CD4-positive, alpha-beta T cell treated with Interleukin-21 for 1 hour (primary cell): ENCODE measurements at places on chromosomes 13 and 19.

GRCh38 chr13:87669379-87669978 is 1.7 kb upstream of the SLITRK5 start:
- no peak for DNase-seq

GRCh38 chr19:38211151-38211591 is 12.9 kb downstream of the DPF1 start:
- DNase-seq: no peak

DNA sequence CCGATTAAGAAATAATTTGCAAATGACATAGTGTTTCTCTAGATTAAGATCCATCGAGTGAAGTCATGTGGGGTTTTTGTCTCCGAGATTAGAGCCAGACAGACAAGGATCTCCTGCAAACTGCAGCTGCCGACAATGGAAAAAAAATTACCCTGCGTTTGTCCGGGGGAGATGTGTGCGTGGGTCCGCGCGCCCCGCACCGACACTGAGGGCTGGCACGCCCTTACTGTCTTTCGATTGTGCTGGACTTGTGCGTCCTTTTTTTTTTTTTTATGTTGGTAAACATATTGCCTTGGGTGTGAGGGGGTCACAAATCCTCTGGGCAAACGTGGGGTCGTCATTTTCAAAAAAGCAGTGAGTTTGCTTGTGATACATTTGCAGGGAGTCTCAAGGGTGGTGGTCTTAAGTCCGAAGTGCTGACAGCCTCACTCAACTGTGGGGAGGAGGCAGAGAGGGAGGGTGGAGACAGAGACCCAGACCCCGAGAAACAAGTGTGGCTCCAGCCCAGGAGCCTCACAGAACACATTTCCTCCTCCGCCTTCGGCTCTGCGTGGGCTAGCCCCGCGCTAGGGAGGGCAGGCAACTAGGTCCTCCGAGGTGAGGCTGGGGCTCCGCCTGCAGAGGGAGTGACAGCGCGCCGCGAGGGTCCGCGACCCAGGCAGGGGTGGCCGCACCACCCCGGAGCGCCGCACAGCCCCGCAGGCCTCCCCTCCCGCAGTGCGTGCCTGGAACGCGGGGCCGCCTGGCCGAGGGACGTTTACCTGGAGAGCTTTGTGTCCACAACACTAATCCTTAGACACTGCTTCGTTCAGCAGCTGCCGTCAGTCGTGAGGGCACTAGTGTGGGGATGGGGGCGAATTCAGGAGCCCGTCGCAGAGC is 11.7 kb upstream of the SOX1 start:
- no peak for DNase-seq

DNA sequence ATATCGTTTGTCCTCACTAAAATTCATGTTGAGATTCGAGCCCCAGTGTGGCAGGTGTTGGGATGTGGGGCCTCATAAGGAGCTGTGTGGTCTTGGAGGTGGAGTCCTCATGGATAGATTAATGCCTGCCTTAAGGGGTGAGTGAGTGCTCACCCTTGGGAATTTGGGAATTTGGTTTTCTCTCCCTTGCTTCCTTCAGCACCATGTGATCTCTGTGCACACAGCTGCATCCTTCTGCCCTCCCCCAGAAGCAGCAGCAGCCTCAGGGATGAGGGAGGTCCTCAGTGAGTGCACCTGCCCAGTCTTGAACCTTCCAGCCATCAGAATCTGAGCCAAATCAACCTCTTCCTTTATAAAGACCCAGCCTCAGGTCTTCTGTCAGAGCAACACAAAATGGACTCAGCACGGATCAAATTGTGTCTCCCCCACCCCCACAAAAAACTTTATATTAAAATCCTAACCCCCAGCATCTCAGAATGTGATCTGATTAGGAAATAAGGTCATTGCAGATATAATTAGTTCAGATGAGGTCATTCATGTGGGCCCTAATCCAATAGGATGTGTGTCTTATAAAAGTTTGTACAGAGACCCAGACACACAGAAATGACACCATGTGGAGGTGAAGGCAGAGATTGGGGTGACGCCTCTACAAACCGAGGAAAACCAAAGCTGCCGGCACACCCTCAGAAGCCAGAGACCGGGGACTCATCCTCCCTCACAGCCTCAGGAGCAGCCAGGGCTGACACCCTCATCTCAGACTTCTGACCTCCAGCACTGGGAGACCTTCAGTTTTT is 12.9 kb downstream of the CYTH2 start:
- no peak for DNase-seq

- DNase-seq: no peak
These were observed 82.1 kb downstream of the WDFY2 start for GRCh38 chr13:51666374-51666773.

DNA sequence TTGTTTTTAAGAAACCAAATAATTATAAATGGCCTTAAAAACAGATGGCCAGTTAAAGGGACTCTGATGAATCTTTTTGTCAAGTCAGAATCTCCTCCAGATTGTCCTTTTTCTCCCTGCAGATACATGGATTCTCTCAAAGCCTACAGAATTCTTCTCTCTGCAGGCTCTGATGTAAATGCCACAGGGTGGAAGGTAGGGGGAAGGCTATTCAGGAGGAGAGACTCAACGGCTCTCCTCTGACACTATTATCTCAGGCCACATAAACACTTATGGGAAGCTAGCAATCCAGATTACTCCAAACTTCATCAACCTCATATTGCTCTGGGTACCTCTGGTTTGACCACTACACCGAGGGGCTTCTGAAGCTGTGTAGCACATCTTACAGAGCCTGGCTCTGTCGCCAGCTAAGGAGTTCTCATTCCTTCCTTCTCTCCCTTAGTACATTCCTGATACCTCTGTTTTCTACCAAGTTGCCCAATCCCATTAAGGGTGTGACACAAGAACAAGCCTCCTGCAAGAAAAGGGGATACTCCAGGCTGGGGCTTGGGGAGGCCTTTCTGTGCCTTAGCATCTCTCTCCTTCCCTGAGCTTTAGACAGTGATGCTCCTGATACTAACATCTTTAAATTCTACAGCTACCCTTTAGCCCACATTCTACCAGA is 14.9 kb downstream of the LCP1 start:
- no peak for DNase-seq

GRCh38 chr13:24032674-24033073 is 127.8 kb upstream of the SPATA13 start:
- DNase-seq: no peak

DNA sequence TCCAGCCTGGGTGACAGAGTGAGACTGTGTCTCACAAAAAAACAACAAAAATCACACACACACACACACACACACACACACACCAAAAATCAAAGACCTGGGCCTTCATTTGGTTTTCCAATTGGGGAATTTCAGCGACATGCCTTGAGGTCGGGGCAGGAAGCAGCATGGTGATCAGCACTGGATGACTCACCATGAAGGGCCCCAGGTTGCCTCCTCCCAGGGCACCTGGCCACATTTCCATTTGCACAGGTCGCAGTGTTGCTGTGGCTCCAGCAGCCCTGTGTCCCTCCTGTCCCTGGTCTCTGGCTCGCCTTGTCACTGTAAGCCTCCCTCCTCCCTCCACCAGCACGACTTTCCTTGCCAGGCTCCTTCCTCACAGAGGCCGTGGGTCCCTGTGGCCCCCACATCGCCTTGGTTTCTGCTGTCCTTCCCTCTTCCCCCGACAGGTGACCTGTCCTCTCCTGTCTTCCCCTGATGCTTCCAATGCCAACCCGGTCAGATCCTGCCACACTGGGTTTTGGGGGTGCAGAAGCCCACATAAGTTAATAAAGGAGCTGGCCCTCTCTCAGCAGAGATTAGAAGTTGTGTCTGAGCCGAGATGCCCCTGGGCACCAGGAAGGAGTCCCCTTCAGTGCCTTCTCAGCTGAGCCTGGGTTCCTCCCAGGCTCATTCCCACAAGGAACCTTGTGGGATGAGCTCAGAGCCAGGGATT is 66.7 kb downstream of the GPR12 start:
- DNase-seq: no peak

DNA sequence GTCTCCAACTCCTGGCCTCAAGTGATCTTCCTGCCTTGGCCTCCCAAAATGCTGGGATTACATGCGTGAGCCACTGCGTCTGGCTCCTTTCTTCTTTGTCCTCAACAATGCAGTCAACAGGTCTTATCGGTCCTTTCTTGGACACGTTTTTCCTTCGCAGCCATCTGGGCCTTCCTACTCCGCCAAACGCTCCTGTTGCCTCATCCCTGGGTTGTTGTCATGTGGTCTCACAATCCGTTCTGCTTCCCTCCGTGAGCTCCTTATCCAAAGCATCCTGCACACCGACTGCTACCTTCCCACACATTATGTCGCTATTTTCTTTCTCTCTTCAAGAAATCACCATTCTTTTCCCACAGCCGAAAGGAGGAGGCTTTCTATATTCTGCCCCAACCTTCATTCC is 306.8 kb downstream of the DCLK1 start:
- DNase-seq: no peak

- no peak for DNase-seq
These were observed 404.2 kb downstream of the KLF12 start for GRCh38 chr13:73730014-73730413.

DNA sequence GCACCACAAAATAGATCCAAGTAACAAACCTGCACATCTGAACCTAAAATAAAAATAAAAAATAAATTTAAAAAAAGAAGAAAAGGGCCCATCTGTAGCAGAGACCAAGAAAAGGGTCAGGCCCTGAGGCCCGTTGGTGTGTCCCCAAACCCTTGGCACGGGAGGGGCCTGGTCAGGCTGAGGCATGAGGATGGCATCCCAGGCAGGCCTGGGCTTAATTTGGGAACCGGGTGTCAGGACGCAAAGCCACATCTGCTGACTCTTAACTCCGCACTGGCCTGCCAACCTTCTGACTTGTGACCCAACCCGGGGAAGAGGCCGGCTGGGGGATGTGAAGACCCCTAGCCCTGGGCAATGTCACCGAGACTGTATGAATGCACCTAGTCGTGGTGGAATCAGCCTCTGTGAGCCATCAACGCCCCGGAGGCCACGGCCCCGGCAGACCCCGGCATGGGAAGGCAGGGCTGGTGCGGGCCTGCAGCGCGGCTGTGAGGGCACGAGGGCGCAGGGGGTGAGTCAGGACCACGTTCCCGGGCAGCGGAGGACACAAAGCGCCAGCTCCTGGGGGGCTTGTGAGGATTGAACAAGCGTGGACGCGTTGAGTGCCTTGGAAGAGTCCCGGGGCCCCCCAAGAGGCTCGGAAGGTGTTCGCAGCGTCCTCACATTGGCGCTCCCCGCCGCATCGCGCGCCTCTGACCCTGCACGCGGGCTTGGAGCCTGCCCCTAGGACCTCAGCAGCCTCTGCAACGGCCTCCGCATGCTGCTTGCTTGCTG is 38.2 kb downstream of the ATP12A start:
- no peak for DNase-seq

- DNase-seq: no peak
These were observed 32.0 kb downstream of the ZNRF4 start for GRCh38 chr19:5487222-5487621.

DNA sequence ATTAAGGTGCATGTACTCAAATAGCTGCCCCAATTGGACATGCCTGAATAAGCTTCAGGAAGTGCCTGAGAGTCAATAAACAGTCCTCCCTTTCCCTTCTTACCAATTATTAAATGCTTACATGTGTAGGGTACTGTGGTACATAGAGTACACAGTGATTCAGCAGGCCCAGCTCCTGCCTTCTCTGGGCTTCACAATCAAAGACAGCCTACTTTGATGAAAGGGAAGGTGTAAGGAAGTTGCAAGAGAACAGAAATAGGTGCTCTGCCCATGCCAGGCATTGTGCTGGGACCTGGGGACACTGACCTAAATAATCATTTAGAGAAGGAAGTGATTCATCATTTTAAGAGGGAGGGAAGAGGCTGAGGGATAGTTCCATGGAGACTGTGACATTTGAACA is 17.2 kb downstream of the FRY start:
- no peak for DNase-seq

DNA sequence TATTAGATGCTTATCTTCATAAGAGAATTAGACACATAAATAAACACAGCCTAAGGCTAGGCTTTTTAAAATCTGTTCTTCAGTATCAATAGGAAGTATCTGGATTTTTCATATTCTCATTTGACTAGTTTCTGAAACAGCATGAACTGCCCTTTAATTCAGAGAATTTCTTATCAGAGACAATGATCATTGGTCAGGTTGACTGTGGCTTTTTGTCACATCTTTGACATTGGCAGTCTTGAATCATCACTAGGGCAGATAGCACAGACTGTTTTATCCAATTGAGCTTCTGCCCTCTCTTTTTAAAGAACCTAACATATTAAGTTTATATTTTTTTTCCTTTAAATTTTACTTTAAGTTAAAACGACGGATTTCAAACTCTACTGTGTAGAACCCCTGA is 59.6 kb downstream of the DPY19L3 start:
- DNase-seq: no peak

GRCh38 chr13:110319774-110320509 is 12.9 kb downstream of the COL4A2 start:
- DNase-seq: no peak

- peak; percentile 35 for DNase-seq
These were observed 4.6 kb downstream of the TM9SF2 start for GRCh38 chr13:99505814-99506269.

DNA sequence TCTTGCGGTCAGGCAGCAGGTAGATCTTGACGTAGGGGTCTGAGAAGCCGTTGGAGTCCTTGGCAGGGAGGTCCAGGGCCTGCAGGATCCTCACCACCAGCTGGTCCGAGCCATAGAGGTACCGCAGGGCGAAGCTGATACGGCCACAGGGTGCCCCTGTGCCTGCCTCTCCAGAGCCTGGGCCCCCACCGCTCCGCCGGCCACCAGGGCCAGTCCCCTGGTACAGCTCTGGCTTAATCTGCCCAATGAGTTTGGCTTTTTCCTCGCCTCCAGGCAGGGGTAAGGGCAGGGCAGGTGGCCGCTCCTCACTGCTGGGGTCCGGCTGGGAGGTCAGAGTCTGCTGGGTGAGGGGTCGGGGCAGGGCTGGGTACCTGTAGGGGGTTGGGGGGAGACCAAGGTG is 9.9 kb downstream of the SYT3 start:
- DNase-seq: no peak

DNA sequence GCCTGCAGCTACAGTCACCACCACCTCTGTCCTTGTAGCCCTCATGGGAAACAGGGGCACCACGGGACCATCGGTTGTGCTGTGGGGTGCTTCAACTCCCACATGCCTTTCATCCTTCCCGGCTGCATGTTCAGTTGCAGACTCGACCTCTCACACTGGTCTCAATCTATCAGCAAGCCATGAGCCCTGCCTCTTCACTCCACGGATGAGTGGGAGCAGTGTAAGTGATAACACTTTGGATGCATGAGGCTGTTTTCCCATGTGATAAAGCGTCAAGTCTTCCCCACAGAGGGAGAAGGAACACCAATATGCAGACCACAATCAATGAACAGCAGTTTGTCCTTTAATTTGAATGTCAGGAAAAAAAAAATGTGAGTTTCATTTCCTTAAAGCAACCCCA is 12.2 kb downstream of the SERP2 start:
- no peak for DNase-seq

- DNase-seq: no peak
These were observed 11.8 kb downstream of the PLVAP start for GRCh38 chr19:17365361-17365760.

DNA sequence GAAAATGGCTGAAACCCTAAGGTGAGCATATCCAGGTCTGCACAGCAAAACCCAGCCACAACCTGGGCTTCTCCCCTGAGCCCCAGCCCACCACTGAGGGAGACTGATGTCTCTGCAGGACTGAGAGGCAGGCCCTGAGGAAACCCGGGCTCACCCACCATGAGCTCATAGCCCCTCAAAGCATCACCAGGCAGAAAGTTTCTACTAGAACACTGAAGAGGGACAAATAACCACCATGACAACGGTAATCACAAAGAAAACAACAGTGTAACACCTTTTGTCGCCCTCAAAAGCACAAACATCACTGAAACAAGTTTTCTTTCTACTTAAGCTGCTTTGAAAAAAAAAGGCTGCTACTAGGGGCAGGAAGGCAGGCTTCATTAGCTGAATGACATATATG is 29.8 kb downstream of the TSHZ3 start:
- no peak for DNase-seq

- DNase-seq: no peak
These were observed 18.8 kb upstream of the WASF3 start for GRCh38 chr13:26538363-26539317.
